ENCODE measurements at places on chromosomes 11 and 22.
A peak's percentile ranks its signal among the peaks of the same experiment; 100 is the strongest.

- DNase-seq: no peak
Observed at GRCh38 chr11:95067841-95068219, 1.1 kb downstream of the SRSF8 start.

DNA sequence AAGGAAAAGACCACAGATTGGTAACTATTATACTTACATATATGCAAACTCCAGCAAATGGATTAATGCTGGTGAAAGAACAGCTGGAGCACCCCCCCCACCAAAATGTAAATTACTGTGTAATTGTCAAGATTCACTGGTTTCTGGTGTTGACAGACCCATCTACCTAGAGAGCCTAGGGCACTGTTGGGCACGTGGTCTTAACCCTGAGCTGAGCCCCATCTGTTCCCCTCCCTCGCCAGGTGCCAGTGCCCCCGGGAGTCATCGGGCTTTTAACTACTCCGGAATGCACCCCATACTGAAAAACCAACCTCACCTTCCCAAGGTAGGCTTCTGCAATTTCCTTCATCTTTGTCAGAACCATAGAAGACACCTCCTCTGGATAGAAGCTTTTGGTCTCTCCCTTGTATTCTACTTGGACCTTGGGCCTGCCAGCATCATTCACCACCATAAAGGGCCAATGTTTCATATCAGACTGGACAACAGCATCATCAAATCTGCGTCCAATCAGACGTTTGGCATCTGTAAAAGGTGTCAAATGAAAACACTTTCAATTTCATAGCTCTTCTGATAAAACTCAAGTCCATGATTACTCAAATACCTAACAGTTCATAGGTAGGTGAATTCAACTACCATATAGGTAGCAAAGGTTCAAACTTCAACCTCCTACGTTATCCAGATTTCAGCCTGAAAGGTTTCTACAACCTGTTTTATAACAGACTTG is 1.5 kb downstream of the HSPA8 start:
- DNase-seq: peak; percentile 38

GRCh38 chr11:119789766-119790407 is 60.9 kb upstream of the NECTIN1 start:
- DNase-seq: peak; percentile 18

DNA sequence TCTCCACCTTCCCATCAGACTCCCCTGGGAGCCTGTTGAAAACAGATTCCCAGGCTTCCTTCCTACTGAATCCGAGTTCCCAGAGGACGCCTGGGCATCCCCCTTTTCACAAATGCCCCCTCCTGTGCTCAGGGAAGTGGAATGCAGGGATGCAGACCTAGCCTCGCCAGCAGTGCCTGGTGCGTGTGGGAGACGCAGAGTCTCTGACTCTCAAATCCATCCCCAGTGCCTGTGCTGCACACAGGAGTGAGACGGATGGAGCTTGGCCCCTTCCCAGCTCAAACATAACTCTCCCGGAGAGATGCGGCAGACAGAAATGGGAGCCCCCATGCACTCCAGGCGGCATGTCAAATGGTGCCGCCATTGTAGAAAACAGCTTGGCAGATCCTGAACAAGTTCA is 62.6 kb downstream of the CTTN start:
- no peak for DNase-seq

DNA sequence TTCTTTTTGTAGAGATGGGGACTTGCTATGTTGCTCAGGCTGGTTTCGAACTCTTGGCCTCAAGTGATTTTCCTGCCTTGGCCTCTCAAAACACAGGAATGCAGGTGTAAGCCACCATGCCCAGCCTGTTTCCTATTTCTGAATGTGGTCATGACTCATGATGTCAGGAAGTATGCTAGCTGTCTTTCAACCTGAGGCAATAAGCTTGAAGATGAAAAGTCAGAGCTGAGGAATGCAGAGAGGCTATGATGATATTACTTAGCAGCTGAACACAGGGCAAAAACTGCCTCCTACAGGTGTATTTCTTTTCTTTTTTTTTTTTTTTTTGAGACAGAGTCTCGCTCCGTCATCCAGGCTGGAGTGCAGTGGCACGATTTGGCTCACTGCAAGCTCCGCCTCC is 9.0 kb upstream of the NUCB2 start:
- peak; percentile 56 for DNase-seq

GRCh38 chr11:111922803-111923202 is 4.1 kb downstream of the C11orf52 start:
- peak; percentile 27 for DNase-seq

GRCh38 chr22:27377501-27378295 is 423.9 kb downstream of the MN1 start:
- DNase-seq: peak; percentile 49

GRCh38 chr11:72238492-72239312 is 5.3 kb downstream of the PHOX2A start:
- peak; percentile 47 for DNase-seq

GRCh38 chr22:50081426-50082196 is 3.6 kb downstream of the MLC1 start:
- DNase-seq: no peak

GRCh38 chr11:76209375-76209972 is 3.2 kb upstream of the WNT11 start:
- peak; percentile 94 for DNase-seq

- DNase-seq: peak; percentile 39
Observed at GRCh38 chr11:104873252-104873651, 25.0 kb downstream of the CASP12 start.
